Head of caudate nucleus (tissue), 42 donors: ENCODE measurements at places on chromosomes 6 and 20.

DNA sequence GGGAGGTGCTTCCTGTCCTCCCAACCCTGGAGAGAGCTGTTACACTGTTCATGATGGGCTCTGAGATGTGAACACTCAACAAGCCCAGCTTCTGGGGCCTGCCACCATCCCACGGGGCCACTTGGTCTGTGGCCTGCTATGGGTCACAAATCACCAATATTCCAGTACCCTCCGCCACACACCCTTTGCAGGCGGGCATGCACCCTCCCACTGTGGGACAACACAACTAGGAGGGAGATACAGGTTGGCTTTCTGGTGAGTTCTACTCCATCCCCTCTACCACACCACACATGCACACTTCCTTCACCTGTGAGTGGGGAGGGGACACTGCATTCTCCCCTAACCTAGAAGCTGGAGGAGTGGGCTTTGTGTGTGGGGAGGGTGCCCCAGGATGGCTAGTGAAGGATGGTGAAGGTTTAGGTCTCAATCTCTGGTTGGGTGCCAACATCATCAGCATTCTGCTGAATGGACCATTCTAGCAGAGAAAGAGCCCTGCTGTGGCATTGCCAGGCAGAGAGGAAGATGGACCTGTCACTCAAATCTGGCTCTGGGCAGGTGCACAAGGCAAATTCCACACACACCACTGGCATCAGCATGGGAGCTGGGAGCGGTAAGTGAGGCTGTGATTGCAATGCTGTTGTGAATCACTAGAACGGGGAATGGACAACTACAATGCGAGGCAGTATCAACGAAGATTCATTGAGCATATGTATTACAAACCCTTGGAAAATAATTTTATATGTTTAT lies 175.1 kb downstream of the THBS2 start:
- no peak for DNase-seq

GRCh38 chr20:3082955-3083952 lies 1.3 kb downstream of the AVP start:
- no peak for DNase-seq

DNA sequence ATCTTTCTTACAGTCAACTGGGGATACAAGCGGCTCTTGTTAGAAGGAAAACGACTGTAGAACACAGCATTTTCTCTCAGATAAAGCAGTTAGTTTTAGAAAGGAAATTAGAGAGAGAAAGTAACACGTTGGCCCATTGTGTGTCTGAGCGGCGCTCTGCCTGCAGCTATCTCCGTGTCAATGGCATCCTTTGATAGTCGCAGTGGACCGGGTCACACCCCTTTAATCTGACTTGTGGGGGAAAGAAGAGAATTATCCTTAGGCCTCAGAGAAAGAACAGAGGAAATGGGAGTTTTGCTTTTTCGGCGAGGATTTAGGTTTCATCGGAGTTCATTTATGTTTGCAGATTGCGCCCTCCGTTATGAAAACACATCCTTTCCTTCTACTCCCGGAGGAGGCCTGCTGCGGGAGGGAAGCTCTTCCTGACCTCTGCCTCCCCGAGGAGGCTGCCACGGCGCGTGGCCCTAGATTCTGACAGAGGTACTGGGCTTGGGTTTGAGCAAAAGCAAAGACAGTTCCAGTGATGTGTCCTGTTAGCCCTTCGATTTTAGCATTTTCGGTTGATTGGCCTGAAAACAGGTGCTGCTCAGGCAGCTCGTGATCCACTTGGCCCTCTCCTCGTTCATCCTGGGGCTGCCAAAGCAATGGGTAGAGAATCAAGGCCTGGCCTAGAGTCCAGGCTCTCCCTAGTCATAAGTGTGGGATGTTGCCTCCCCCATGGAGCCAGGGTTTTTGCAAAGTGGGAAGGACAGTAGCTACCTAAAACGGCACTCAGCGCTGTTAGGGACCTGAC lies 74.9 kb downstream of the ZDHHC14 start:
- DNase-seq: peak; percentile 79

GRCh38 chr6:89173634-89174033 lies 27.8 kb downstream of the PM20D2 start:
- no peak for DNase-seq

DNA sequence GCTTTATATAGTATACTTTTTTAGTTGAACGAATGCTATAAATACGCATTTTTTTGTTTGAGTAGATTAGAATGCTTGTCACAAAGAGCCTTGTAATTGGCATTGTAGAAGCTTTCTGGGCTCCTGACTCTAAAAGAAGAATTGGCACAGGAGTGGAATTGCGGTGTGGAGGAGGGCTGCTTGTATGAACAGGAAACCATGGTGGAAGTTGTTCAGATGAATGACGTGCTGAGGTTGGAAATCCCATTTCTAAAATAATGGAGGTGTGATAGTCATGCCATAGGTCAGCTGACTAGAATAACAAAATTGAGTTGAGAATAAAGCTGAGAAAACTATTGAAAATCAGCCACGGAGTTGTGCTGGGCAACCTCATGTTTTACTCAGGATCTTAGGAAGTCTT lies 174.9 kb downstream of the QKI start:
- no peak for DNase-seq

DNA sequence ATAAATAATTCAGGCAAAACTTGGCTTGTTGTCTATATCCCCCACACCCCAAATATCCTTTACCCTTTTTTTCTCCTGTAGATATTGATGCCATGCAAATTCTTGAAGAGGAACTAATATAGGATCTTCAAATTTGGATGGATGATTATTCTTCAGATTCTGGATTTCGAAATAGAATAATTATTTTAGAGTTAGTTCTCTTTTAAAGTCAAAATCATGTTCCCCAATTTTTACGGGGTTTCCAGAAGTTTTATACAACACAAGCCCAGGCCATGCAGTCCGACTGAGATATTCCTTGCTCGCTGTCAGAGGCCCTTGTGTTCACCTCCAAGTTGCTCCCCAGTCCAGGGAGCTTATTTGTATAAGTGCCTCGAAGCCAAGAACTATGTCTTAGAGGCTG lies 4.4 kb downstream of the PPIL6 start:
- DNase-seq: no peak
